IMR-90 (cell line): ENCODE measurements at places on chromosomes 6 and 20. TPM values are rescaled to one million over a fixed set of nuclear protein-coding genes. Genes with fewer than 3 reads are reported as not detected.
A peak's percentile ranks its signal among the peaks of the same experiment; 100 is the strongest.

GRCh38 chr6:134254118-134254517 lies 63.8 kb downstream of the SGK1 start:
- DNase-seq, result no peak

GRCh38 chr6:44395501-44395900 lies 8.0 kb downstream of the CDC5L start:
- DNase-seq, result no peak

- peak; percentile 68 for DNase-seq
Measured at GRCh38 chr20:54263116-54263690, 55.3 kb downstream of the PFDN4 start.

DNA sequence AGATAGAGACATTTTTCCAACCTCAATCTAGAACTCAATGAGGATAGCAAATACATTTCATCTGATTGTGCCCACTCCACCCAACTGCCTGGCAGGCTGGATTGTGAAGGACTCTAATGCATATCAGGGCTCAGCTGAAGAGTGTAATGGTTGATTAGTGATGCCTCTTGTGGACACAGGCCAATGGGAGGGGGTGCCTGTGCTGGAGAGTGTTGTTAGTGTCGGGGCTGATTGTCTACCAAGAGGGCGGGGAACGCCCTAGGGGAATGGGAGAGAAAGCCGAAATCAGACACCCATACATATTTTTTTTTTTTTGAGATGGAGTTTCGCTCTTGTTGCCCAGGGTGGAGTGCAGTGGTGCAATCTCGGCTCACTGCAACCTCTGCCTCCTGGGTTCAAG lies 103.7 kb upstream of the SALL4 start:
- no peak for DNase-seq

GRCh38 chr20:2469991-2470422 lies 582 bp downstream of the SNRPB start:
- DNase-seq, result peak; percentile 55

GRCh38 chr6:28408076-28408802 lies 8.7 kb upstream of the ZSCAN12 start:
- peak; percentile 17 for DNase-seq

DNA sequence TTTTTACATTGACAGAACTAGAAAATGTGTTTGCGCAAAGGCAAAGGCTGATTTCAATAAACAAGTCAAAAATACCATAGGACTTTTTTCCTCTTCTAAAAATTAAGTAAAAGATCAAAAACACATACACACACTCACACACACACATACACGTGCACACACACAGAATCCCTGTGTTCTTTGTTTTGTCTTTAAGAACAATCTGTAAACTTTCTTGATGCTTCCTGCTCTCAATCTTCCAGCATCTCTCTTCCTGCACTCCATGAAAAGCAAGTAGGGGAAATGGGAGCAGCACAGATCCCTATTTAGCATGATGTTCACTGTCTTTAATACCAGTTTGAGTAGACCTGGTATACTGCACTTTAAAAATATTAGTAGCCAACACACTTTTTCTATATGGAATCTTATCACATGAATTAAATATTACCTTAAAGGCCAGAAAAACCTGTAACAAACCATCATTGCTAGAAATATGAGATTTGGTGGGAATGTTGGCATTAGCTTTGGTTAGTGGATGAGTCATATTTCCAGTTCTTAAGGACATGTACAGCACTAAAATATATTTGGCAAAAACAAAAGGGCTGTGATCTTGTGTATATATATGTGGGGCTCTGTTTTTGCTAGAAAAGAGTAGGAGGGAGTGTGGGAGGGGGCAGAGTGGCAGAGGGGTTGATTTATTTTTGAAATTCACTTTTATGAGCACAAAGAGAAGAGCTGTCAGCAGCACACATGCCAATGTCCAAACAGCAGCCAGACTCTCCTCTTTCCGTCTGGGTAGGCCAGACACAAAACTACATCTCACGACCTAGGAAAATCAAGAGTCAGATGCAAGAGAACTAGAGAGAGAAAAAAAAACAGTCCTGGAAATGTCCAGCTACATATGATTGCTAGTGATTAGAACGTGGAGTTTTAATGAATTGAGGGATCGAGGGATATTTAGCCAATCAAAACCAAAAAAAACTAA lies 4.6 kb downstream of the PTPRK start:
- DNase-seq, result peak; percentile 68

DNA sequence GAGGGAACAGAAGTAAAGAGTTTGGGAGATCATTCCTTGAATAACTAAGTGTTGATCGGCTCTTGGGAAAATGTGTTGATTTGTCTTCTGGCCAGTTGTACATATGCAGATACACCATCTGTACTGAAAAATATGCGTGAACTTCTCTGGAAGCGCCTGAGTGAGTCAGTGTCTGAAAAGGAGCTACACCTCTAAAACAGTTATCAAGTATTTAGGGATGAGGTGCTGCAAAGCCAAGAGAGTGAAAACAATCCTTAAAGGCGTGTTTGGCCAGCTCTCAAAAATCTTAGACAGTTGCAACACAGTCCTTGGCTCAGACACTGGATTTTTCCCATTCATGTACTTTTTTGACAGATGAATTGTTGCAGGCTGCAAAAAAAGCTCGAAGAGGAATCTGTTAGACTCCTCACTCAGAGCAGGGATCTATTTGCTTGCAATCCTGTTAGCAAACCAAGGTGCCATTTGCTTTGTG lies 61.3 kb downstream of the BMP6 start:
- peak; percentile 74 for DNase-seq

- no peak for DNase-seq
Measured at GRCh38 chr6:111157412-111157811, 70.1 kb downstream of the SLC16A10 start.

DNA sequence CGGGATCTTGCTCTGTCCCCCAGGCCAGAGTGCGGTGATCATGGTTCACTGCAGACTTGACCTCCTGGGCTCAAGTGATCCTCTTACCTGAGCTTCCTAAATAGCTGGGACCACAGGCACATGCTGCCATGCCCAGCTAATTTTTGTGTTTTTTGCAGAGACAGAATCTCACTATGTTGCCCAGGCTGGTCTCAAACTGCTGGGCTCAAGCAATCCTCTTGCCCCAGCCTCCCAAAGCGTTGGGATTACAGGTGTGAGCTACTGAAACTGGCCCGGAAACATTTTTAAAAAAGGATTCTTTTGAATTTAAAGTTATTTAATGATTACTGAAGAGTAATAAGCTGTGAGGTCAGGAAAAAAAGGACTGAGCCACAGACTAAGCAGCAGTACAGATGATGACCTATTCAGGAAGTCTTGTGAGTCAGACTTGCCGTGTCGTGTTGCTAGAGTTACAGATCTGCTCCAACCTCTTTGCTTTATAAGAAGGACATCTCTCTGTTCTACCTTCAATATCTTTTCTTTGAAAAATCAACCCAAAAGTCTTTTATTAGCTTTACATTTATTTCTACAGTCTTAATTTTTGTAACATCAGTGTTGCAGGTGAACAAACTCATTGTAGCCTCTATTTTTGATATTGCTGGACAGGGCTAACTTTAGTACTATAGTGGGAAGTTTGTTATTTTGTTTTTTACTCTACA lies 108.7 kb downstream of the NCOA3 start:
- peak; percentile 92 for DNase-seq

DNA sequence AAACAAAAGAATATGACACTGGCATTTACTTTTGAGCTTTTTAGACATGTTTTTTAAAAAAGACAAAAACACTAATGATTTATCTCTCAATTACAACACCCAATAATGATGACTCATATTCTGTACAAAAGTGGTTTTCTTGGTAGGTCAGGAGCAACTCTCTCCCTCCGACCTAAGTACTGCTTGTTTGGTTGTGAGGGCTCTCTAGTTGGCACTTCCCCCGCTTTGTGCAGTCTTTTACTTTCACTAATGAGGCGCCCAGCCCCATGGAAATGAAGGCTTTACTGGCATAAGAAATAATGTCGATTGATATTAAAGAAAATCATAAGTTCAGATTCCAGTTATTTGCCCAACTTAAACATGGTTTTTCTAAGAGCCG lies 1.3 kb downstream of the KPNA5 start:
- DNase-seq, result peak; percentile 55

DNA sequence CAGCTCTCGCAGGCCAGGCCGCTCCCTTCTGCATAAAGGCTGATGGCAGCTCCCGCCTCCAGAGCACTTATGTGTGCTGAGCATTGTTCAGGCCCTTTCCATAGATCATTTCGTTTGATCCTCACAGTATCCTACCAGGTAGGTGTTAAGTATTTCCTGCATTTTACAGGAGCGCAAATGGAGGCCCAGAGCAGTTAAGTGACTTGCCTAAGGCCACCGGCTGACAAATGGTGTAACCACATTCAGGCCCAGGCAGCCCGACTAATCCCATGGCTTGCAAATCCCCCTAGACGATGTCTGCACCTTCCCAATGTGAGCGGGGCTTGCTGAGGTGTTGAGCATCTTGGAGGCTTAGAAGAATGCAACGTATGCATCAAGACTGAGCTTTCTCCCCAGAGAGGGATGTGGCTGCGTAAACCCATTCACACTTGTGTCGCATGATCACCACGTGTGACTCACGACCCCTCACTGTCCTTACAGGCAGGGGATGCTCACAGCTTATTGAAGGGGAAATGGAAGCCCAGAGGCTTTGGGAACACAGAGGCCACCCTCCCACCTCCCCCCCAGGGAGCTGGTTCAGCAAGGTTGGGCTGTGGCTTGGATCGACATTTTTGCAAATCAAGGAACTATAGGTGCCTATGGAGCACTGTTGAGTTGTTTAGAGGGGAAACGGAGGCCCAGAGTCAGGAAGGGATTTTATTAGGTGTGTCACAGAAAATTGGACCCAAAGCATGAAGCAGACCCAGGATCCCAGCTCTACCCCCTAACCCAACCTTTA lies 7.0 kb downstream of the BPIFB2 start:
- no peak for DNase-seq

DNA sequence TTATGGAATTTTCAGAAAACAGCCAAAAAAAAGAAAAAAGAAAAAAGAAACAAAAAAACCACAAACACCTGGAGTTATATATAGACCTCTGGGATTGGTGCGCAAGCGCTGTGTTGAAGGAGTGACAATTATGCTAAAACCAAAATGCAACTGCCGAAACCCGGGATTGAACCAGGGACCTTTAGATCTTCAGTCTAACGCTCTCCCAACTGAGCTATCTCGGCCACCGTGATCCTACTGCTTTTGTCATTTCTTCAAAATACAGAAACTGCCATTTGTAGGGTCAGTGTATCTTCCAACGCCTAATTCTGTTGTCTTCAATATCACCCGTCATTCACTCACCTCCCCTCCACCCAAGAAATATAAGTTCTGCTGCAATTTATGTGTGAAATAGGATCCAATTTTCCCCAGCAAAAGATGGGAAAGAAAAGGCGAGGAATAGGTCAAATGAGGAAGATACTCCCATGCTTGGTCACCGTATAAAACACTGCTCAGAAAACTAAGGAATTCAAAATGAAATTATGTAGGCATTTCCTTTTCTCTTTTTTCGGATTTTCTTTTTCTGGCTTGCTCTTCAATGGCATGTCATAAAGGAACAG lies 116.0 kb downstream of the TRIM27 start:
- peak; percentile 69 for DNase-seq

- no peak for DNase-seq
Measured at GRCh38 chr6:58198301-58198700, 880.9 kb downstream of the PRIM2 start.

GRCh38 chr20:13302647-13303450 lies 81.8 kb downstream of the ISM1 start:
- no peak for DNase-seq

DNA sequence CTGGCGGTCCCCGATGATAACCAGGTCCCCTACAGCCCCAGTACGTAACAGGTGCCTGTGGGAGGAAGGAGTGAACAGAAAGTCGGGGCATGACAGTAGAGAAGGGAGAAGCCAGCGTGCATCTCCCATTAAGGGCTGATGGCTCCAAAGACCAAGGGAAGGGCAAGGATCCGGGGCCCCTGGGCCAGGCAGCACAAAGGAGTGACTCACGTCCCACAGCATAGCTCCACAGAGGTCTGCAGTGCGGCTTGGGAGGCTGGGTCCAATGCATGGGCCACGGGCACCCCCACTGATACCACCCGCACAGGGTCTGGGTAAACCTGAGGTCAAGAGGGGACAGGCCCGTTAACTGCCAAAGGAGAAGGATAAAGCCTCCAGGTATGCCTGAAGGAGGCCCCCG lies 10.3 kb downstream of the AARS2 start:
- DNase-seq, result no peak

DNA sequence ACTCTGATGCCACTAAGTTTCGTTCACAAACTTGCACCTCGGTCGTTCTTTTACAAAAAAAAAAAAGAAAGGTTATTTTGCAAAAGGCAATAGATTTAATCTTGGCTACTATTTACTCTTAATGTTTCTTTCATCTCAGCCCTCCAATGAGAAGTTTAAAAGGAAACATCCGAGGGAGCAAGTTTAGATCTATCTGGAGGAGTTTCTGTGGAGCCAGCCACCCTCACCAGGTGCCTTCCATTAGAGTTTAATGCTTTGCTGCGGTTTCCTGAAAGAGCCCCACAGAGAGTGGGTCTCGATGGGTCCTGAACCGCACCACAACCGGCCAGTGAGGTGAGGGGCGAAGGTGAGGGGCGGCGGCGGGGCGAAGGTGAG lies 632 bp downstream of the PRKN start:
- no peak for DNase-seq

DNA sequence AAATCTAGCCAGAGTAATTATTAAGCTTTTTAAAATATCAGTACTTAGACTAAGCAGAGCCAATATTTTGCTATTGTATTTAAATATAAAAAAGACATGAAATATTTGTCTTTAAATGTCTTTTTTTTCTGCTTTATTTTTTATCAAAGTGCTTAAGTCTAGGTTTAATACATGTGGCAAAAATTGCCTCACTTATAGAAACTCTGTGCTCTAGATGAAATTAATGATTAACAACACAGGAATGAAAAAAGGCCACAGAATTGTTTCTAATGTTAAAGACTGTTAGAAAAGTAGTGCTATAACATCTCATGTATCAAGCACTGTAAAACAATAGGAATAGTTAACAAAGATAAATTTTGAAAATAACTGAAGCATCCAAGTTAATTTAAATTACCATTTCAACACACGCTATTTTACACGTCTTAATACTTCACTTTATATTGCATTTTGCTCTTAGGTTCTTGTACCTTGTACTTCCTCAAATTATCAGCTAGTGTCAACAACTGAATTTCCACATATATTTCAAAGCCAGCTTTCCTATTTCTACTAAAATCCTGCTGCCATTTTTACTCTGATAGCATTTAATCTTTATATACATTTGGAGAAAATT lies 1515.1 kb downstream of the HACE1 start:
- DNase-seq, result no peak

KIAA0408 gene
- 0.83 and 0.90 TPM in 2 replicates for total RNA-seq

SLC17A3 gene
- total RNA-seq, result not detected in 2 replicates

SLC2A10 gene
- total RNA-seq, result 14.7 and 15.2 TPM in 2 replicates

C20orf141 gene
- total RNA-seq, result 0.36 TPM in 1 of 2 replicates, not detected in the other

LIN28B gene
- total RNA-seq, result not detected in 2 replicates

FAXC gene
- 1.1 and 1.9 TPM in 2 replicates for total RNA-seq

FUCA2 gene
- 44.1 and 52.5 TPM in 2 replicates for total RNA-seq

DACT2 gene
- total RNA-seq, result not detected in 2 replicates

TNNC2 gene
- 0.28 TPM in 1 of 2 replicates, not detected in the other for total RNA-seq

DEFB132 gene
- not detected in 2 replicates for total RNA-seq

OPRM1 gene
- not detected in 2 replicates for total RNA-seq

OR10C1 gene
- total RNA-seq, result not detected in 2 replicates
